ENCODE measurements at places on chromosomes 2 and 18. TPM values are rescaled to one million over a fixed set of nuclear protein-coding genes. Genes with fewer than 3 reads are reported as not detected.

DNA sequence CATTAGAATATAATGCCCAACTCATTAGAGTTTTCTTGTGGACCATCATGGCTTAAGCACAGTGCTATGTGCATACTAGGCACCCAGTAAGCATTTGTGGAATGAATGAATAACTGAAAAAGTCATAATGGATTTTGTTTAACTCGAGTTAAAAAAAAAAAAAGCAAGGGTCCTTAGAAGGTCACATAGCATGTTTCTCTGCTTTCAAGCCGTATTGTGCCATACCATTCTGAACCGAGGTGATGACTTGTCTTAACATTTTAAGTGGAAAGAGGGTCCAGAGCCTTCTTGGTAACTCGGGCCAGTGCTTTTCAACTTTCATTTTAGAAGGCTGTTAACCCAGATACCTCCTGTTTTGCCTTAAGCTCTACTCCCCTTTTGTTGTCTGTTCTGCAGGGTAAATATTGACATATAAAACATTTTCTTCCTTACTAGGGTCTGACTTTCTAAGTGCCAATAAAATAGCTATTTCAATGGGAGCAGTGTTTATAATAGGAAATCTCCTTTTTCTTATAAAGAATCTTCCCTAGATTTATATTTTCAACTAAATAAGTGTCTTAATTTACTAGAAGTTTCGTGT is 787 bp upstream of the ADGRF3 start:
- no peak for DNase-seq

DNA sequence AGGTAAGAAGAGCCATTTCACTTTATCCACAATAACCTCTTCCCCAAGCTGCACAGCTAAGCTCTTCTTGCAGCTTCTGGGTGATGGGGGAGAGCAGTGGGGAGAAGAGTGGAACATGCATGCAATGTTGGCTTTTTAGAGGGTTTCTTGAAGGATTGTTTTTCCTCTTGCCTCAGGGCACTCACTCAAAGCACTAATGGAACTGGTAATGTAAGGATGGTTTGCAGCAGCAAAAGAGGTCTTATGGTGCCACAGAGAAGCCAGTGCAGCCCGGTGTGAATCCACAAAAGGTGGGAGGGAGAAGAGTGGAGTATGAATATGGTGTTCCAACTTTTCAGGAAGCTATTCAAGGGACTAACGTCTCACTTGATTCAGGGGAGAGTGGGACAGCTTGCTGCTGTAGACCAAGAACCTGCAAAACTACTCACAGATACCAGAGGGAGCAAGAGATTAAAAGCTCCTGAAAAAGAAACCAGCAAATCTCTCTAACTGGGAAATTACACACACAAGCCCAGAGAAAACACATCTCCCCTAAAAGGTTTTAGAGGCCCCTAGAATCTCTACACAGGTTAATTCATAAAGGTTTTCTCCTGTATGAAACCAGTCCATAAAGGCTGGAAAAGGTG is 116.4 kb downstream of the CHN1 start:
- no peak for DNase-seq

GRCh38 chr2:31476511-31477180 is 62.1 kb upstream of the XDH start:
- no peak for DNase-seq

DNA sequence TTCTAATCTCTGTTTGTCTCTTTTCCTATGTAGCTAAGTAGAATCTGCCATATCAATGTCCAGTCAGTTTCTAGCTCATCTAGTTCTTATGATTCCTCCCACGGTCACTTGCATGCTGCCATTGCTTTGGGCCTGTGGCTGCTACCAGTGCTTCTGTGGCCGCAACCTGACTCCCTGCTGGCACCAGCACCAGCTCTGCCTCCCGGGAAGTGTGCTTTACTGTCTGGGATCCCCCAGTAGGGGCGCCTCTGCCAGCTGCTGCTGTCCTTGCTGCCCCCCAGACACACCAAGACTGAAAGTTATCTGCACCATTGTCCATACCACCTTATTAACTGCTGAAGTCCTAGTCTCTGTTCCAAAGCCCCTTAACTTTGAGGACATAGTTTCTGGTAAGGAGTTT is 56.3 kb downstream of the RAPGEF4 start:
- no peak for DNase-seq

DNA sequence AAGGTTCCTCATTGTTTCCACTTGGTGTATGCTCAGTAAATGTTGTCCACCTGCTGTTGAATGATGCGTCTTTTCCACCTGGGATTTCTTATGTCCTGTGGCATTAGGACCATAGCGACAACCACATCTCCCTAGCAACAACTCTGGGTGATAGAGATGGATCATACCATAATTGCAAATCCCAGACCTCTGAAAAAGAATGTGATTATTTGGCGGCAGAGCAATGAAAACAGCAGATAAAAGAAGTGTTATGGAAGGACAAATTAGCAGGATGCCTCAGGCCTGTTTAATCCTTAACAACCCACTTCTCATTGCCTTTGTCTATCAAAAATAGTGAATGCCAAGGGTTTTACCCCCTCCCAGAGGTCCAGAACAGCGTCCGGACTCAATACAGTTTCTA is 278.9 kb downstream of the TSN start:
- no peak for DNase-seq

- no peak for DNase-seq
Observed at GRCh38 chr18:63140038-63140450, 179.5 kb downstream of the BCL2 start.

- DNase-seq: no peak
Observed at GRCh38 chr2:134623046-134623445, 95.8 kb downstream of the TMEM163 start.

- DNase-seq: no peak
Observed at GRCh38 chr2:74036010-74036409, 51.3 kb downstream of the TET3 start.

- DNase-seq: no peak
Observed at GRCh38 chr2:165239230-165239629, at the start of gene SCN2A. Gene SCN2A, plus strand, starts transcription at chr2:165239414. Its CDS starts 56,410 bp downstream, at chr2:165295824.

DNA sequence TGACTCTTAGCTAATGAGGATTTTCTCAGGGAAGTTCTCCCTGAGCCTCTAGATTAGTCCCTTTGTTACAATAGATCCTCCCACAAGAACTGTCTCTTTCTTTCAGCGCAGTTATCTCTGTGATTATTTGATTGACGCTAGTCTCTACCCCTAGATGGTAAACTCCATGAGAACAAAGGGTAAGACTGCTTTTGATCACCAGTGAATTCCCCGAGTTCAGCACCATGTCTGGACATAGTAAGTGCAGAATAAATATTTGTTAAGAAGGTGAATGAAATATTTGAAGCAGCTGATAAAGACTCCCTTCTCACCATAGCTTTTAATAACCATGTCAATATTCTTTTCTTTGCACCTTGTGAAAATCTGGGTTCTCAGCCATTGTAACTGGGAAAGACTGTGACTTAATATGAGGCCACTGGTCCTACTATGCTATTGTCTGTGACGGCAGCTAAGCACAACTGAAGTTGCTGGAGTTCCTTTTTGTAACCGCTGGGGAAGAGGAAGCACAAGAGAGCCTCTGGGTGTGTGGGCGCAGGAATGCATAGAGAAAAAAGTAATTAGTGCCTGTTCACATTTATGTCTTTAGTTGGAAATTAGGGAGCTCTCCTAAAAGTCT is 214.7 kb downstream of the TGIF1 start:
- DNase-seq: no peak

DNA sequence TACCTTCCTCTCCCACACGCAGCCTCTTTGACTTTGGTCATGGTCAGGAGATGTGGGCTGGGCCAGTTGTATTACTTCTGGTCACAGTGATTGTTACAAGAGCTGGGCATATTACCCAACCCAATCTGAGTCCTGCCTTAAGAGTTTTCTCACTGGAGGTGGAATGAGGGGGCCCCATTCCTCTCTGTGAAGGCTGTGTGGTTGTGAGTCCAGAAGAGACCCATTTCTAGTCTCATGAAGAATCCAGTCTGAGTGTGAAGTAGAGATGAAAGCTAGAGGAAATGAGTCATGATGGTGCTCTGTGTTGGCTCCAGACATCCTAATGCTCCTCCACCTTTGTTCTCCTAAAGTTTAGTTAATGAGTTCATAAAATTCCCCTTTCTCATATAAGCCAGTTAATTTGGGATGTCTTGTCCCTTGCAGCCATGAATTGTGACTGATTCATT is 50.8 kb upstream of the RASGRP3 start:
- no peak for DNase-seq

GRCh38 chr2:66432801-66433694 is 1.9 kb upstream of the MEIS1 start:
- DNase-seq: no peak

GRCh38 chr2:178628605-178629004 is 148.3 kb downstream of the PLEKHA3 start:
- DNase-seq: no peak

DNA sequence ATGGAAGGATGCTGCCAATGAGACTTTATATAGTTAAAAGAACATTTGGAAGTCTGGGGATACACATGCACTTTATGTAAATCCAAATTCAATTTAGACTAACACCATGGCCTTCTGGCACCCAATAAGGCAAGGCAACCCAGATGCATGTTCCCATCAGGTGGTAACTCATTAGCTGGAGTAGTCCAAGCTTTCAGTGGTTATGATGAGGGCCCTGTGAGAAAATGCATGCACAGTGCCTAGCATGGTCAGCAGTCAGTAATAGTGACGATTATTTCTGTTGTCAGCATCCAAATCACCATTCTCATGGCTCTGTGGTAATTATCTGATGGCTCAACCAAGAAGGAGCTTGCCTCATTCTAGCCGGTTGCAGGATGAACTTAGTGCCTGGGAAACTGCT is 70.3 kb upstream of the CTLA4 start:
- no peak for DNase-seq

- DNase-seq: no peak
Observed at GRCh38 chr2:154343282-154343681, 355.2 kb upstream of the KCNJ3 start.

- no peak for DNase-seq
Observed at GRCh38 chr18:7896805-7897518, 329.8 kb downstream of the PTPRM start.

GRCh38 chr2:132668189-132668823 is 1.7 kb downstream of the LYPD1 start:
- no peak for DNase-seq

DNA sequence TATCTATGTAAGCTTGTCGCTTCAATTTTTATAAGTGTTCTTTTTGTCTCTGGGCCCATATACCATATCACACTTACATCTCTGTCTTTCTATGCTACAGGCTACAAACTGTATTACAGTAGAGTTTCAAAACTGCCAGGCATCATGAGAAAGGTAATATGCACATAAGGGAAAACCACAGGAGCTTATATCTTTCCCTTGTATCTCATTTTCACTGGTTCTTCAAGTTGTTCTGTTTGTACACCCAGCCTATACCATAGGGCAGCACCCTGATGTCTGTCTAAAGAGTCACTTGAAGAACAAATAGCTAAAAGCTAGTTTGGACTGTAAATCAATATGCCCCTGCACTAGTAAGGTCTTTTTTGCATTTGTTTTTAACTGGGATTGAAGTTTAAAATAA is 366.7 kb downstream of the FIGN start:
- no peak for DNase-seq

Gene HDAC4
- 119 TPM for total RNA-seq

Gene ITPRID2
- total RNA-seq: 106 TPM

Gene SCRN3
- 27.7 TPM for total RNA-seq

Gene SMIM21
- not detected for total RNA-seq

Gene SAG
- total RNA-seq: not detected
